Mucosa of gallbladder (tissue), 1 donor: ENCODE measurements at places on chromosomes 3 and 15.

DNA sequence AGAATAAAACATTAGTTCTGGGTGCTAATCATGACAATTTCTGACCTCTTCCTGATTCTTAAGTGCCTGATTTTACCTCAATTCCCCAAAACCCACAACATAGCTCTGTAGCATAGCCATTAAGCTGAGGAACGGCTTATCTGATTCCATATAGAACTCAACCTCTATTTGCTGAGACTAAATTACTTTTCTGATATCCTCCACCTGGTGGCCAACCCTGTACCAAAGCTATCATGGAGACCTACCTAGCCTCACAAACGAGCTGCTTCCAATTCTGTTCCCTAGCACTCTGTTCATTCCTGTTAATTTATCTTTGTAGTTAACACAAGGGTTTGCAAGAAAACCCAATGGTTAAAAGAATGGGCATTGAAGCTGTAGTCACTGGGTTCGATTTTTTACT lies 245.2 kb downstream of the PLOD2 start:
- no peak for DNase-seq

GRCh38 chr3:43692971-43693370 lies 2.2 kb downstream of the ABHD5 start:
- DNase-seq = no peak

DNA sequence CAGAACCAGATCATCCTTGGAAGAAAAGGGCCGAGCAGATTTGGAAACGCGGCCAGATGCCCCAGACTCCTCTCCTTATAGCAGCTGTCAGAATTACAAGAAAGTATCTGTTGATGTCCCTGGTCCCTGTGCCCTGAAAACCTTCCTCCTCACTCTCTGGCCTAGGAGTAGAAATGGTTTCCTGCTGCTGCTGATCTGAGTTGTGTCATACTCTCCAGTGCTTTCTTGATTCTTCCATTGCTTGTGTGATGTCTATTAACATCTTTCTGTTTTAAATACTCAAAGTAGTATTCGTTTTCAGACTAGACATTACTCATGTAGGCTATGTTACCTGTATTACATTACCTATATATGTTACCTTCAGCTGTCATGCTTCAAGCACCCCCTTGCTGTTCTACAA lies 26.8 kb upstream of the HERC1 start:
- DNase-seq = no peak

- DNase-seq = no peak
These were observed 2.8 kb downstream of the GRM2 start for GRCh38 chr3:51709675-51710074.

- peak; percentile 23 for DNase-seq
These were observed 70.7 kb downstream of the SSR3 start for GRCh38 chr3:156483961-156484787.

- no peak for DNase-seq
These were observed 62.5 kb upstream of the GBE1 start for GRCh38 chr3:81823882-81824395.

DNA sequence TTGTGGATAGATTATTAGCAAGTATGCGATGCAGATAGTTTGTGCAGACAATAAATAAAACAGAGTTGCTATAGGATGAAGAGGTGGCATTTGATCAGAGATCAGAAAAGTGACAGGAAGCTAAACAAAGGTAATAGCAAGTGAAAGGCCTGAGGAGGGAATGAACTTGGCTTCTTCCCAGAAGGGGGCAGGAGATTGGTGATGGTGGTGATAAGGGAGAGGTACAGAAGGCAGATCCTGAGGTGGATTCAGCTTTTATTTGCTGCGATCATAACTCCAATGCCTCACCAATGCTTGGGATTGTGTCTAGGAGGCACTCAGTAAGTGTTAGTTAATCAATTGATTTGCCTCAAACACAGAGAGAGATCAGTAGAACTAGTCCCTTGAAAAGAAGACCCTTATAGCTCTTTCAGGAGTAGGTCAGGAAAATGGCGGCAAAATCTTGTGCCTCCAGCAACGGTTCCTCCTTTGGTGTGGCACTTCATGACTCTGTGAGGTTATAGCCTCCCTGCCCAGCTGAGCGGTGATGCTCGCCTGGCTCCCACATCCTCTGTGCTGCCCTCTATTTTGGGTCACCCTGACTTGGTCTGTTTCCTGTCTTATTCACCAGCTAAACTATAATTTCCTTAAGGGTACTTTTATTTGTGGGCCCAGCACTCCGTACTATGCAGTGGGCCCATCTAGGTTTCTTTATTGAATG lies 37.5 kb downstream of the TGFBR2 start:
- no peak for DNase-seq

DNA sequence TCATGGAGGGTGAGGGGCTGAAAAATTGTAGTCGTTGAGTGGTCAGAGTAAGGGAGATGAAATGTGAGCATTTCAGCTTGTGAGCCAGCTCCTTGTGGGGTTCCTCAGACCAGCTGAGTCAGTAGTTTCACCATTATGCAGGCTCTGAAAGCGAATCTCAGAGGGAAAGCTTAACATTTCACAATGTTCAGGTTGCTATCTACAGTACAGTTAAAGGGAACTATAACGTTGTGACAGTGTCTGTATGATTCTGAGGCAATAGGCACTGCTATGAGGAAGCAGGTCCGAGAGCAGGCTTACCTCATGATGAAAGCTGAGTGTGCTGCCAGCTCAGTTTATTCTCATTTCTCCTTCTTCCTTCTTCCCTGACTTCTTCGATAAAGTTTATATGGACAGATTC lies 469.6 kb downstream of the EDEM1 start:
- no peak for DNase-seq

- DNase-seq = no peak
These were observed 84.6 kb upstream of the DCBLD2 start for GRCh38 chr3:98986073-98986472.

- no peak for DNase-seq
These were observed 17.4 kb downstream of the FILIP1L start for GRCh38 chr3:100096866-100097265.

DNA sequence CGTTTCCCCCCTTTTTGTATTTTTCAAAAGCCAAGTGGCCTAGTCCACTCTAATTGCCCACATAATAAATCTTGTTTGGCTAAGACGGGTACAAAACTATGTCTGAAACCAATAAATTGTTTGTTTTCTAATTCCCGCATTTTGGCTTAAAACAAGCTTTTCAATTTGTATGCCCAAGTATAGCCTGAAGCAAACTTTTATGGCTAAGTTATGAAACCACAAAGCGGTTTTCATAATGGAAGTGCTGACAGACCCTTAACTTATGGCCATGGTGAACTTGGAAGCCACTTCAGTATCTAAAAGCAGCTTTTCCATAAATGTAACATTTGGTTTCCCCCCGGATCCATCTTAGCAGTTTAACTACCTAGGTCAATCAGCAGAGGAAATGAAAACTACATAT lies 29.9 kb upstream of the POLR2M start:
- no peak for DNase-seq

GRCh38 chr3:184786280-184786941 lies 25.6 kb upstream of the VPS8 start:
- peak; percentile 55 for DNase-seq
